ENCODE measurements at places on chromosomes 7 and 10.

DNA sequence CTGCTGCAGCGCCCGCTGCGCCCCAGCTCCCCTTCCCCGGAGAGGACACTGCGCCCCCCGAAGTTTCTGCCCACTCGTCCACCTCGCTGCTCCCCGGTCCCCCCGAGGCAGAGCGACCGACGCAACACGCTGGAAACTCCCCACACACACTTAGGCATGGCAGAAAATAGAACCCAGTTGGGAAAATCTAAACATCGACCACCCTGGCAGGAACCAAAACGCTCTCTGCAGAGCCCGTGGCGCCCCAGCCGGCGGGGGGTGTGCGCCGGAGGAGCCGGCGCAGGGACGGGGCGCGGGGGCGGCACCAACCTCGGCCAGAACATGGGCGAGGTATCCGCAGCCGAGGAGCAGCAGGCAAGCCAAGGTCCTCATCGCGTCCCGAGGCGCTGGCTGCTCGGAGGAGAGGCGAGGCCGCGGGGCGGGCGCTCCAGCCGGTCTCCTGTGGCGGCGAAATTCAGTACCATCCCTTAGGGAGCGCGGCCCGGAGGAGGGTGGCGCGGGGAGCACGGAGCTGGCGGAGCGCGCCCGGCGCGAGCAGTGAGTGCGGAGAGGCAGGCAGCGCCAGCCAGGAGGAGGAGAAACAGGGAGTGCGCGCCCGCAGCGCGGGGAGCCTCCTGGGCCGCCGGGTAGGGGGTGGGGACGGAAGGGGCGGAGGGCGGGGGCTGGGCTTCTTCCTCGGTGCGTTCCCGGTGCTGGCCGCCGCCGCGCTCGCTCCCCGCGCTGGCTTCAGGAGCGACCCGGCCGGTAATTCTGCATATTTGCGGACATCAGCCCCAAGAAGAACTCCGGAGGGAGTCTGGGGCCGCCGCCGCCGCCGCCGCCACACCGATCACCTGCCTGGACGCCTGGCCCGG is 789 bp downstream of the PDGFA start:
- DNase-seq, result no peak

- DNase-seq, result no peak
Measured at GRCh38 chr10:93541402-93542357, 24.8 kb upstream of the FFAR4 start.

DNA sequence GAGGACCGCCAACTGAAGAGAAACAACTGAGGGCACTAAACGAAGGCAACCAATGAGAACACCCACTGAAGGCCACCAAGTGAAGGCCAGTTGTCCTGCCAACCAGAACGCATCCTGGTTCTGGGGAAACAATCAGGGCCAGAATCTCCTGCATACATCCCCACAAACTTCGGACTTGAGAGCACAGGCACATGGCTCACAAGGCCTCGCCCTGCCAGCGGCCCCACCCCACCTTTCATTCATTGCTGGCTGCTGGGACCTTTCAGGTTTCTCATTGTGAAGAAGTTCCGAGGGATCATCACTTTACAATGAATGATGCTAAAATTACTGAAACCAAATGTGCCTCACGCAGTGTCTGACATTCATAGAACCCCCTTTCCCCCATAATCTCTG is 79.2 kb upstream of the ABI1 start:
- no peak for DNase-seq

DNA sequence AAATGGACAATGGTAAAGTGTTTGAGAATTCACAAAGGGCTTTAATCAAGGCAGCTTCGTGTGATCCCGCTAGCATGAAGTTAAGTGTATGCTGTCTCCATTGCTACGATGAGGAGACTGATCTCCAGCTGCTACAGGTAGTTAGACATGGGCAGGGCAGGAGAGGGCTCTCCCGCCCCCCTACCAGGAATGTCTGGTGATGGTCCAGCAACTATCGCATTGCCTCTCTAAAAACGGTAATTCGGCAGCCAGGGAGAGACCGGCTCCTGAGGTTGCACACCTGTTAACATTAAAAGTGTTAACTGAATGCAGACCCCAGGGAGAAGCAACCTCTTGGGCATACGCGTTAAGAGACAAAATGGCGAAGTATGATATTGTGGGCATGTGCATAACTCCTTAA is 37.9 kb downstream of the SVIL start:
- no peak for DNase-seq

DNA sequence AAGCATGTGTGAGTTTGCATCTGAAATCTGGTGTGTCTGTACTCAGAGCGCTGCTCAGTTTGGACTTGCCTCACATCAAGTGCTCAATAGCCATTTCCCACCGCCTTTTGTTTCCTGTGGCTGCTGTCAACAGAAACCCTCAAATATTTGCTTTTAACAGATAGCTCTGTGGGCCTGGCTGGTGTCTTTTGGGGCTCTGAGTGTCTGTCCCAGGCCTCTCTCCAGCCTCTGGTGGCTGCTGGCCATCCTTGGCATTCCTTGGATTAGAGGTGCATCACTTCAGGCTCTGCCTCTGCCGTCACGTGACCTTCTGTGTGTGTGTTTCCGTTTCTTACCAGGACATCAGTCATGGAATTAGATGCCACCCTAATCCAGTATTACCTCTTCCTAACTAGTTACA is 9.3 kb downstream of the YKT6 start:
- no peak for DNase-seq

DNA sequence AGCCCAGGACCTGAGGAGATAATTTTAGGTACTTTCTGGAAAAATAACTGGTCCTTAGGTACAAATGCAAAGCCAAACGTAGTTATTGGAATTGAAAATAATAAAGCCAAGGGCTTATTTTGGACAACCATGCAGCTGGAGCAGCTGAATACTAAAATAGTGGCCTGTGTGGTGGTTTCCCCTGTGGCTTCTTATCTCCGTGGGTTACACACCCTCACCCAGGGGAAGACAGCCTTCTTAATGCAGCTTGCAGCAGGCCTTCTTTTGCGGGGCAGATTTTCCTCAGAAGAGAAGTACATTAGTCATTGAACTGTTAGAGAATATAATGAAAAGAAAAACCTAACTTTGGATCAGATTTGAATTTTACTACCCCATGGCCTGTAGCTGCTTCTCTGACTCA is 133.5 kb downstream of the ST7 start:
- no peak for DNase-seq

Data from GM04504 (cell line).